ENCODE measurements at places on chromosomes 6 and 20. TPM values are rescaled to one million over a fixed set of nuclear protein-coding genes. Genes with fewer than 3 reads are reported as not detected.

GRCh38 chr6:22068561-22069305 lies 228.1 kb downstream of the PRL start:
- DNase-seq, result no peak

GRCh38 chr6:34304164-34304563 lies 55.4 kb upstream of the SMIM29 start:
- DNase-seq, result no peak

DNA sequence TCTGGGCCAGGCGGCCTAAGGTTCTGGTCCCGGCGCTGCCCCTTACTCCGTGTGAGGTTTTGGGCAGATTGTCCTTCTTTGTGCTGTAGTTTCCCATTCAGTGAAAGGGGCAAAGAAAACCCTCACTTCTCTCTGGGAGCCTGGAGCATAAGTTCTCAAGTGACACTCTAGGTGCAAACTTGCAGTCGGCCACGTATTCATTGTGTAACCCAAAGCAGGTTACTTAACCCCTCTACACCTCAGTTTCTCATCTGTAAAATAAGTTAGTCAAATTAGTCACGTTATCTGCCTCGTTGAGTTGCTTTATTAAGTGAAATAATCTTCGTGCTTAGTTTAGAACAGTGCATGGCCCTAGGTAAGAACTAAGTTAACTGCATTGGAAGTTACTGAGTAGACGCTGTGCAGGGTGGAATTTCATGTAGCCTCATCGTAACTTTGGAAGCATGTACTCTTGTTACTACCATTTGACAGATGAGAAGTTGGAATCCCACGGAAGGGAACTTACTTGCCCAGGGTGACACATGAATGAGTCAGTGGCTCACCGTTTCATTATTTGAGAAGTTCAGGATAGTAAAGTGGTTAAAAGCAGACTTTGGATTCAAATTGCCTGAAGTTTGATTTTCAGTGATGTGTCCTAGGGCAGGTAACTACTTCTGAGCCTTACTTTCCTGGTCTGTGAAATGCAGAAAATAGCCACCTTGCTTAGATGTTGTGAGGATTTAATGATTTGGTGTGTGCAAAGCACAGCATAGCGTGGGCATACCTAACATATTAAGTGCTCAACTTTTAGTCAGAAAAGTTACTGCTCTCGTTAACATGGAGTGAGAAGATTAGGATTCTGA lies 556 bp upstream of the MROH8 start:
- no peak for DNase-seq

Gene ASIP
- not detected for total RNA-seq

Gene PLEKHG1
- total RNA-seq, result 104 TPM

Gene CYB5R4
- total RNA-seq, result 9.3 TPM

- DNase-seq, result no peak
Measured at GRCh38 chr6:89799756-89800155, 19.8 kb downstream of the MDN1 start.

Gene SIRPG
- not detected for total RNA-seq

DNA sequence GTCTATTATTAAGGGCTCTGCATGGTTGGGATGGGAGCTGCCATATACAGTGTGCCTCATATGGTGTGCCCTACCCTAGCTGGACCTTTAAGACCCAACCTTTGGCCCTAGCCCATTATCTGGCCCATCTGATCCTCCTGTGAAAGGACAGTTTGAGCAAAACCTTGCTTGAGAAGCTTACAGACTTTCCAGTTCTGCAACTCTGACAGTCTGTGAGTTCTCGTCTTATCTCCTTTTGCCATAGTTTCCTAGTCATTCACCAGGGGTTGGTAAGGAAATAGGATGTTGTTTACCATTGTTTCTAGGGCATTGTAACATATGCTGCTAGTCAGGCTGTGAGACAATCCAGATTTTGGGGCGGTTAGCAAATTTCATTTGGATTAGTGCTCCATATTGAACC lies 17.2 kb downstream of the CTNNBL1 start:
- peak; percentile 42 for DNase-seq

- DNase-seq, result no peak
Measured at GRCh38 chr20:4858000-4858399, 136.3 kb downstream of the PRND start.

- DNase-seq, result no peak
Measured at GRCh38 chr20:53735536-53736050, 142.0 kb upstream of the ZNF217 start.

All from glomerular endothelial cell (primary cell).